ENCODE measurements at places on chromosomes 11 and 22.
A peak's percentile ranks its signal among the peaks of the same experiment; 100 is the strongest.

- peak; percentile 31 for DNase-seq
Measured at GRCh38 chr22:24424001-24424900, 3.1 kb upstream of the ADORA2A start.

DNA sequence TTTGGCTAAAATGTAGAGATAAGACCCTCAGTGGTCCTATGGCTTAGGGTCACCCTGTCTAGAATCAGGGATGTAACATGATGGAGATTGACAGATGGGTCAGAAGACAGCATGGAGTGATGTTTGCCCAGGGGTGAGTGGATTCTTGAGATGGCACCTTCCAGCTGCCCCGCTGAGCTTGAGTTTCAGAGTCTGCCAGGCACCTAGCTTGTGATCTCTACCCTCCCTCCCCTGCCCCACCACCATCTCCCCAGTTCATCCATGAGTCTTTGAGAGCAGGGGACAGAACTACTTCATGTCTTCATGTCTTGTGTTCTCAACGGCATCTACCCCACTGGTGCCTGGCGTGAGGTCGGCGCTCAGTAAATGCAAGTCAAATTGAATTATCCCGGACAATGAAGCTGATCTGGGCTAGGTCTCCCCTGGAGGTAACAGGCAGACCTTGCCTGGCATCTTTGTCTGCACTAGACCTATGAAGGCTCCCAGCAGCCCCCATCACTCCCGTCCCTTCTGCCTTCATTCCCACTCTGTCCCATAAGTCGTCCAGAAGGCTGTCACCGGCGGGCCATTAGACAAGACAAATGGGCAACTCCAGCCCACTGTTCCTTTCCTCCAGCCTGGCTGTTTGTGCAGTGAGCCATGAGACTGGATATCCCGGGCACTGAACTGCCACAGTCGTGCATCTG is 239.2 kb upstream of the TBCEL start:
- no peak for DNase-seq

DNA sequence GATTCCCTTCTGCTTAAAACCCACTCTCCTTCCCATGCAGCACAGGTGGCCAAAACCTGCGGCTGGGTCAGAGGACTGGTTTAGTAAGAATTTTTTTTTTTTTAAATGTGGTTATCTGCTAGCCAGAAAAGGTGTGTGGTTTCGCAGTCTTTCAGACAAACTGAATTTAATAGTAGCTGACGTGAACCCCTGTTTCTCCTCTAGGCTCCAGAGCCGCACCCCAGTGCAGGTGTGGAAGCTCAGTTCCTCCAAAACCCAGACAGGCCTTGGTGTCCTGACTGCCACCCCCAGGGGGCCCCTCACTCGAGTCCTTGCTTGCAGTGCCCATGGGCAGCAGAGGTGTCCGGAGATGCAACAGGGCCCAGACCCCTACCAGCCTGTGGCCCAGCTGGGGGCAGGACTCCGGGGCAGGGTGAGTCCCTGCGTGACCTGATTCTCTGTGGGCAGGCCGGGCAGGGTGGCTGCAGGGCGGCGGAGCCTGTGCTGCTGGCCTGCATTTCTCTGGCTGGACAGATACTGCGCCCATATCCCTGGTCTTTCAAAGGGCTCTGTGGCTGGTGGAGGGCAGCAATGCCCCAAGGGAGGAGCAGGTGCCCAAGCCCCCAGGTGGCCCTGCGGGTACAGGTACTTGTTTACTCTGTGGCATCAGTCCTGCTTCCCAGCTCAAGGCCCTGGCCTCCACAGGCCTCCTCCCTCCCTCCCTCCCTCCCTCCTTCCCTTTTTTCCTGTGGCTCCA is 15.2 kb downstream of the KCNQ1 start:
- DNase-seq = no peak

DNA sequence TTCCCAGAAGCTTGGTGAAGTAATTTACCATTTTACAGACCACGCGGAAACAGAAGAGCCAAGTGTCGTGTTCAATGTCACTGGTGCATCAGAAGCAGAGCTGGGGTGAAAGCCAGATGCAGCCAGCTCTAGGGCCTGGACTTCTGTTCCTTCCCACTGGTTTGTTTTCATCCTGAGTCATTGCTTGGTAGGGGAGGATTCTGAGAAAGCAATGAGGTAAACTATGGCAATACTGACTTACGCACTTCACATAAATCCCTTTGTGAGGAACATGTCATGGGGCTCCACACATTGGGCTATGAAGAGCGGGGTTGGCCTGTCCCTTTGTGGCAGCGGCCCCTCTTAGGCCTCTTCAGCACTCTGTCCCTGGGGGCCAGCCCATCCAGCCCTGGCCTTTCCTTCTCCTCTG is 52.4 kb upstream of the RBFOX2 start:
- no peak for DNase-seq

- DNase-seq = no peak
Measured at GRCh38 chr11:109267293-109268095, 154.5 kb upstream of the C11orf87 start.

DNA sequence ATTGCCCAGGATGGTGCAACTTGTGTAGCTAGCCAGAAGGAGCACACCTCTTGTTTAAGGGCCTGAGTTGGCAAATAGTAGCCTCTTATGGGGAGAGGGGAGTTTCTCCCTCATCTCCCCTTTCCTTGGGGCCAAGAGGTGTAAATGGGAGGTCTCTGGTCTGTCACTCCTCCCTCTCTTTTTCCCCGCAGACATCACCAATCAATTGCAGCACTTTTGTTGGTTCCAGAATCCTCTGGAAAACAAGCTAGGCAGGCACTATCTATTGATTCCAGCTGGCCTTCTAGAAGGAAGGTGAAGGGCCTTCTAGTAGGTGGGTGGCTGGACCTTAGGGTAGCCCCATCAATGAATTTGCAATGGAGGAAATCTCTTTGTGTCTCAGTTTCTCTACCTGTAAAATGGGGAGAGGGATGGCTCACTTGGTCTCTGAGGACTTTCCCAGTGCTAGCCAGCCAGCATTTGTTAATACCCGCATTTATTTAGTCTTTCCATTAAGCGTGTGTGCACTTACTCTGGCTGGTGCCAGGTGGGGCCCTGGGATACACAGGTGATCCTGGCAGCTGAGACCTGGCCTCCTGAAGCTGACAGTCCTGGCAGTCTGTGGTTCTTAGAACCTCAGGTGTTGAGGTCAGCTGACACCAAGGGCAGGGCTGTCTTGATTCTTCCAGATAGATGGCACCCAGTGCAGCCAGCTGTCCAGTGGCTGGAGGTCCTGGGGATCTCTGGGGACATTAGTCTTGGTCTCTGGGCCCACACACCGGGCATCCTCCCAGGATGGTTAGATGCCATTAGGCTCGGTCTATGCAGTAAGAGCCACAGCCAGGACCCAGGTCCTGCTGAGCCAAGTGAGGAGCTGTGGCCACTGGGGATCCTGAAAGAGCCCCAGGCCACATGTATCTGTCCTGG is 51.7 kb downstream of the TSPAN18 start:
- DNase-seq = no peak

GRCh38 chr11:121936781-121937447 is 179.1 kb downstream of the BLID start:
- no peak for DNase-seq

GRCh38 chr11:108204376-108204775 is 18.1 kb downstream of the NPAT start:
- no peak for DNase-seq

- DNase-seq = no peak
Measured at GRCh38 chr11:11512502-11512901, 109.3 kb downstream of the GALNT18 start.

GRCh38 chr22:28833276-28833923 is 33.0 kb upstream of the XBP1 start:
- no peak for DNase-seq

GRCh38 chr11:72238040-72238450 is 5.9 kb downstream of the PHOX2A start:
- no peak for DNase-seq

DNA sequence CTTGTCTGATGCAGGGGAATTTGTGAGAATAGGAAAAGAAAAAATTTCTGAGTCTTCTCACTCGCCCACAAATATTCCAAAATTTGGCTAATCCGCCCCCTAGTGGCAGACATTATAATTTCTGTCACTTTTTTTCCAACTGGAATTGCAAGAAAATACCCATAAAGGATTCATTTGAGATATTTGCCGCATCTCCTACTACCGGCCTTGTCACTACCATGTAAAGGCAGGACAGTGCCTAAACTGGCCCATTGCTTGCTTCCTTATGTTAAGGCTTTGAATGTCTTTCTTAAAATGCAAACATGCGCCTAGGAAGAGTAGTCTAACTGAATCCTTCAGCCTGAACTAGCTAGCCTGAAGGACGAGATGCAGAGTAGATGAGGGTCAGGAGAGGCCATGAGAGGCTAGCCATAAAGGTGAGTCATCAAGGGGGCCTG is 9.3 kb upstream of the CEP295 start:
- no peak for DNase-seq

- DNase-seq = no peak
Measured at GRCh38 chr11:12439615-12440014, 62.2 kb downstream of the PARVA start.

DNA sequence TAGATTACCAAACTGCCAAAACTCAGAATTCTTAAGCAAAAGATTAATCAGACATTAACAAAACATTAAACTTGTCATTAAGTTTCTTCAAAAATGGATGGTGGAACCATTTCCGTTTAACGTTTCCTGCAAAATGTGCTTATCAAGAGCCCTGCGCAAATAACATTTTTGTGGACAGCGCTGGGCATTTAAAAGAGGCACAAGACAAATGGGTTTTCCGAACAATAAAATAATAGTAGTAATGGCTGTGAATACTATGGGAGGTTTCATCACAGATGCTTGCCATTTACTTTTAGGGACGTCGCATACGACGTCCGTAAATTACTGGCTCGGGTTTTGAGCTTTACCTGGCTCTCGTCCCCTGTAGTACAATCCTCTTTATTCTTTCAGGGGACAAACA is 1.1 kb downstream of the NPAT start:
- no peak for DNase-seq

DNA sequence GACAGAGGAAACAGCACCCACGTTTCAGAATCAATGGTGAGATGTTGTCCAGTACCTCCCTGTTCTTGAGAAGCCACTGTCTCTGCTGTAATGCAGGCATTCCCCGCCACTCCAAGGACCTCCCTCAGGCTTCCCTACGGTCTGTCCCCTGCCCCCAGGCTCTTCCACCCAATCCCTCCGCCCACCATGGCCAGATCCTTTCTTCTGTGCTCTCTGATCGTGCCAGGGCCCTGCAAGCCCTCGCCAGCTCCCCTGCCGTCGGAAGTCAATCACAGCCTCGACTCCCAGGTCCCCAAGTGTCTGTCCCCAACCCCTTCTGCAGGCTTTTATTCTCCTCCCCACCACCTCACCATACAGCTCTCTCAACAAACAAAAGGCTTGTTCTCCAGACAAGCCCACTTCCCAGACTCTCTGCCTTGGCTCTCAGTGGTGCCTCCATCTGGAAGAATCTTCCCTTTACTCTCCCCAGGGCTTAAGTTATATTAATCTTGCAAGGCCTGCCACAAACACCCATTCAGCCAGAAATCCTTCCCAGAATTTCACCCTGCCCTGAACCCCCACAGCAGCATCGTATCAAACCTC is 13.7 kb downstream of the SCN4B start:
- DNase-seq = no peak

DNA sequence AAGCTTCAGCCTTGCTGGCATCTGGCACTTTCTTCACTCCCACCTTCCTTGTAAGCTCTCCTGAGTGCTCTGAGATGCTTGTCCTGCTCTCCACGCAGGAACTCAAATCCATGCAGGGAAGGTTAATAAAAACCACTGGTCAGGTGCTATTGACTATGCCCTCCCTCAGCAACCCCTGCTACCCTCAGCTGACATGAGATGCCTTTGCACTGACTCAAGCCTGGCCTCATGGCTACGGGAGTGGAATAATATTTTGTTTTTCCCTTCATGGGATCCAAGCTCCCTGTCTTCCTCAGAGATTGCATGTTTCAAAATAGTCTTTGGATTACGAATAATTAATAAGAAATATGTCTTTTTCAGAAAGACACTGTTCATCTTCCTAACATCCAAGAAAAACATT is 31.7 kb upstream of the ABCC8 start:
- DNase-seq = no peak

DNA sequence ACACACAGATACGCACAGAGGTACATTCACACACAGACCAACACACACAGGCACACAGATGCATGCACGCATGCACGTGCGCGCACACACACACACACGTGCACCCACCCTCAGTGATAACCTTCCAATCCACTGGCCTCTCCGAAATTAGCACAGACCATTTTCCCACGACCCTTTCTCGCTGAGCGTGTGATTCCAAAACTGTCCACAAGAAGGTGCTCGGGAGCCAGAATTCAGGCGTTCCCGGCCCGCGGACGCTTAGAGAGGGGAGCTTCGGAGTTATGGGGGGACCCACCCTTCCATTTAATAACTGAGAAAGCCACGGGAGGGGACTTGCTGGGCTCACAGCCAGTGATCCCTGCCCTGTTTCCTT is 33.8 kb upstream of the SLC35C1 start:
- DNase-seq = peak; percentile 48

DNA sequence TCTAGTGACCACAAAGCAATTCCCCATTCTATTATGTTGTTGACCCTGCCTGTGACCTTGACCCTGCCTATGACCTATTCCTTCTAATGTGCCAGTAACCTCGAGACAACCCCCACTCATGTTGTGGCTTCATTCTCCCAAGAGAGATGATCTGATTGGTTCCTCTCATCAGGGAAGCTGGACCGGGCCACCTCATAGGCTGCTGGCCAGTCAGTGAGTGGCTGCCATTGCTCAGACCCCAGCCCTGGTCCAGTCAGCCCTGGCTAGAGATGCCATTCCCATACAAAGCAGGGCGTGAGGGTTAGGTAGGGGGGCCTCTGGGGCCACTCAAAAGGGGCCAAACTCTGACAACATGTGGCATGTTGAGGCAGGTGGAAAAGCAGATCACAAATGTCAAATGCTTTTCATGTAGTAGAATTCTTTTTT is 11.9 kb downstream of the SLC29A2 start:
- no peak for DNase-seq

DNA sequence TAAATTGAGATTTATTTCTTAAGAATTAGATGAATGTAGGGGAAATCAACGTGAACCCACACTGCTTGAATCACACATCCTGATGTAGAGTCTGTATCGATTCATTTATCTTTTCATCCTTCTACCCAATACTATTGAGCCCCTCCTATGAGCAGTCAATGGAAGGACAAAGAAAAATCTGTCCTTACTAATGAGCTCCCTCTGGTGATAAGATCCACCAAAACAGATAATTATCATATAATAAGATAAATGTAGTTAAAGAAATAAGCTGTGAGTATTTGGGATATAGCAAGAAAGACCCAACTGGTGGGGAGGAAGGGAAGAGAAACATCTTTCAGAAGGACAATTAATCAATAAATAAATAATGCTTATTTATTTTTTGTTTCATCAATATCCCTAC is 385.1 kb upstream of the CCDC90B start:
- DNase-seq = no peak

DNA sequence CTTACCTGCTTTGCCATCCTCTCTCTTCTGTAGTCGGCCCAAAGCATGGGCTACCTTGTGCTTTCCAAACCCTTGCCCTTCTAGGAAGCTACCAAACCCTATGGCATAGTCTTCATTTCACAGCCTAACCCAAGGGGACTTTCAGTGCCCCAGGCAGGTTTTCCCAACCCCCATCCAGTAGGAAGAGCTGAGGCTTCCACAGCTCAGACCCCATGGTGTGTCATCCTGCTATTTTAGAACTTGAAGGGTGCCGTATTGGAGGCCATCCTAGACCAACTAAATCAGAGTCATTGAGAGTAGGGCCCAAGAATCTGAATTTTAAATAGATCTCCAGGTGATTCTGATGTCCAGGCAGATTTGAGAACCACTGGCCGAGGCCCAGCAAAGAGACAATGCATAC is 31.9 kb upstream of the TUB start:
- DNase-seq = no peak

Measured in activated CD4-positive, alpha-beta T cell treated with anti-CD3 and anti-CD28 coated beads for 1 hour (primary cell).